ENCODE measurements at places on chromosomes 7 and 10. TPM values are rescaled to one million over a fixed set of nuclear protein-coding genes. Genes with fewer than 3 reads are reported as not detected.

DNA sequence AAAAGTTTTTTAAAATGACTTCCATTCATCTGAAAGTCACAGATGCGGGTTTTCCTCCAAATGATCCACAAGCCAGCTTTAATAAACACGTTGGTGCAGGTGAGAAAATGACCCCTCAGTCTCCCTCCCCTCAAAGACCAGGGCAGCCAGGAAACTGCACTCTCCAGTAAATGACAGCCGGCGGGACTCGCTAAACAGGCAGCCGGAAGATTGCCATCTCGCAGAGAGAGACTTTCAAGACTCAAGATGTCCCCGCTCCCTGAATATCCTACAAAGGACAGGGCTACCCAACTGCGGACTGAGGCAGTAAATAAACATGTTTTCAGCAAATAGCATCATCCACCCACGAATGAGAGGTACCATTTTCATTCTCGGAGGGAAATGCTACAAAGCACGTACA, 116.8 kb downstream of the DIP2C start:
- DNase-seq = no peak

- DNase-seq = peak; percentile 54
These were observed 46.3 kb downstream of the EGFR start for GRCh38 chr7:55065079-55065478.

- DNase-seq = no peak
These were observed 50.9 kb downstream of the TPK1 start for GRCh38 chr7:144784943-144785342.

- DNase-seq = no peak
These were observed 12.1 kb upstream of the CEP41 start for GRCh38 chr7:130452951-130453350.

- DNase-seq = no peak
These were observed 106.2 kb downstream of the CUX1 start for GRCh38 chr7:101923602-101923985.

- DNase-seq = peak; percentile 87
These were observed 1.5 kb upstream of the NRP1 start for GRCh38 chr10:33335801-33336581.

Gene PDLIM1
- 114 TPM for total RNA-seq

- DNase-seq = no peak
These were observed 13.9 kb downstream of the NAPEPLD start for GRCh38 chr7:103134836-103135554.

DNA sequence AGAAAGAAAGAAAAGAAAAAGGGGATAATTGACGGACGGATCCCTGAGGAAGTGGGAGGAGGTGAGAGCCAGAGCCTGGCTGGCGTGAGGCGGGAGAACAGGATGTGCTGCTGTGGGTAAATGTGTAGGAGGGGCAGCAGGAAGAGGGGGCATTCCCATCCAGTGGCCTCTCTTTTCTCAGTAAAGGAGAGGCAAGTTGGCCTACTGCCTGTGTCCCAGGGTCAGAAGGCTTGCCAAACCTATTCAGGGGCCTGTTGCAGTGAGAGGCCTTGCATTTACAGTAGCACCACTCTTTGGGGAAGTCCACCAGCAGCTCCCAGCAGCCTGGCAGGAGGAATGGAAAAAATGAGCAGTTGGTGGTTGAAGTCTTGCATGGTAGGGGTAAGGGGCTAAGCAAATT, 26.6 kb upstream of the ASCC1 start:
- DNase-seq = peak; percentile 53

DNA sequence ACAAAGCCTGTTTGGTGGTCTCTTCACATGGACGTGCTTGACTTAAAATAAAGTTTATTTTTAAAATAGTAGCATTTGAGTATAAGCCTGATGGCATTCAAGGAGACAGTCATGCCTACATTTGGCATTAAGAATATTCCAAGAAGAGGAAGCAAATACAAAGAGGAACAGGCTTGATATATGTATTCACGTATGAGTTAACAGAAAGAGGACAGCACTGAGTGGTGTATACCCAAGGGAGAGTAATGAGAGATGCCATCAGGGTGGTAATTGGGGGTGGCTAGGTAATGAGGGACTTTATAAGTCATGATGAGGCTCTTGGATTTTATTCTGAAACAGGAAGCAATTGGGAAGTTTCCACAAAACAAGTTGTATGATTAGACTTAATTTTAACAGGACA, 363.3 kb downstream of the SEMA3D start:
- no peak for DNase-seq
